ENCODE measurements at places on chromosomes 13 and 19.

GRCh38 chr19:55474269-55475265, 1.9 kb upstream of the ZNF628 start:
- DNase-seq = no peak

GRCh38 chr19:7170983-7171382, 101.5 kb downstream of the ZNF557 start:
- no peak for DNase-seq

GRCh38 chr13:53206455-53206854, 177.8 kb downstream of the OLFM4 start:
- no peak for DNase-seq

DNA sequence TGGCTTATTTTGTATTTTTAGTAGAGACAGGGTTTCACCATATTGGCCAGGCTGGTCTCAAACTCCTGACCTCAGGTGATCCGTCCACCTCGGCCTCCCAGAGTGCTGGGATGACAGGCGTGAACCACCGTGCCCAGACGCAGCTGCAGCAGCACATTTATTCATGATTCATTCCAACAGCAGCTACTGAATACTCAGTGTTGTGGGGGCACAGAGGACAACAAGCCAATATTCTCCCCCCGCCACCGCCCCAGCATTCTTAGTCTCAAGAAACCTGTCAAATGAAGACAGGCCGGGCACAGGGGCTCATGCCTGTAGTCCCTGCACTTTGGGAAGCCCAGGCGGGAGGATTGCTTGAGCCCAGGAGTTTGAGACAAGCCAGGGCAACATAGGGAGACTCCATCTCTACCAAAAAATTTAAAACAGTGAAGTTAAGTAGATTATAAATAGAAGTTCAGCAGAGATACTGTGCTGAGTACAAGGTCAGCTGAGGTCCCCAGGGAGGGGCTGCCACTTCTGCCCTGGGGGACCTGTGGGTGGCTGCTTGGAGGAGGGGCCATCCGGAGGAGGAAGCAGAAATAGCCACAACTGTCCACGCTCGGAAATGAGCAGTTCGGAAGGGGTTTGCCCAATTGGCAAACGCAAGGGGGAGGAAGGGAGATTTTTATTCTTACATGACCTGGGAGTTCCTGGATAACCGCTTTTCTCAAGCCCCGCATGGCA, 4.3 kb downstream of the DOT1L start:
- peak; percentile 83 for DNase-seq

GRCh38 chr13:41505209-41505835, 48.0 kb downstream of the RGCC start:
- peak; percentile 92 for DNase-seq

DNA sequence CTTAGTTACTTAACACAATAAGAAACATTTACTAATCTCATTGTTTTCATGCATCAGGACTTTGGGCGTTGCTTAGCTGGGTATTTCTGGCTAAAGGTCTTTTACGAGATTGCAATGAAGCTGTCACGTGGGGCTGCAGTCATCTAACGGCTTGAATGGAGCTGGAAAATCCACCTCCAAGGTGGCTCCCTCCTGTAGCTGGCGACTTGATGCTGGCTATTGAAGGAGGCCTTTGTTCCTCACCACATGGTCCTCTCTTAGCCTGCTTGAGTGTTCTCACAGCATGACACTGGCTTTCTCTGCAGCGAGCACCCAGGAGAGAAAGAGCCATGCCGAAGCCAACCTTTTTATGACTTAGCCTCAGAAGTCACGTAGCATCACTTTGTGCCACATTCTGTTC, 92.0 kb downstream of the NHLRC3 start:
- DNase-seq = no peak

DNA sequence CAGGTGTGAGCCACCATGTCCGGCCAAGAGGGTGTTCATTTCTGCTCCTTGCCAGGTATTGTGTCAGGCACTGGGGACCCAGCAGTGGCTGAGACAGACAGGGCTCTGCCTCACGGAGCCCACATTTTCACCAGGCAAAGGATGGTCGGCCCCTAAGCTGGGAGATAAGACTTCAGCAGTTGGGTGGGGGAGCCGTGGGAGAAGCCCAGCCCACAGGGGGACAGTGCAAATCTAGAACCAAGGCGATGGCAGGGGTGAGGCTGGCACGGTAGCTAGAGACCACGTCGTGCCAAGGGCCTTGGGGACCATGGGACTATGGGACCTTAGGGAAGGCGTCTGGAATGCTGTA, 8.3 kb downstream of the LSR start:
- DNase-seq = no peak
